IMR-90 (cell line): ENCODE measurements at places on chromosomes 11 and 22. TPM values are rescaled to one million over a fixed set of nuclear protein-coding genes. Genes with fewer than 3 reads are reported as not detected.

- H3K27me3 ChIP-seq: no peaks in the 10 kb centered on the region
- H3K27ac ChIP-seq: peak within 1 kb of the TSS; percentile 91
- H3K4me3 ChIP-seq: peak within 1 kb of the TSS; percentile 97
- H3K4me1 ChIP-seq: peaks cover 26% of the 10 kb centered on the region
- DNase-seq: peak; percentile 86
These were observed at the start of gene TBC1D10A for GRCh38 chr22:30326706-30327362. TBC1D10A (minus strand) TSS chr22:30326941; CDS start chr22:30326881, 60 bp downstream.

- H3K27ac ChIP-seq: no peak overlapping the region
- DNase-seq: no peak
- H3K4me1 ChIP-seq: no peaks in the 10 kb centered on the region
- H3K36me3 ChIP-seq: peaks cover 4% of the 10 kb centered on the region
These were observed 7.9 kb downstream of the SC5D start for GRCh38 chr11:121300313-121300971.

The MS4A3 gene
- not detected in 2 replicates for total RNA-seq

- no peak overlapping the region for H3K27ac ChIP-seq
- DNase-seq: peak; percentile 61
- peaks cover 10% of the 10 kb centered on the region for H3K27me3 ChIP-seq
- no peak overlapping the region for H3K4me3 ChIP-seq
- H3K36me3 ChIP-seq: no peaks in the 10 kb centered on the region
These were observed 68.4 kb downstream of the IGLL5 start for GRCh38 chr22:22955866-22956535.

The MYO7A gene
- total RNA-seq: under 0.01 TPM in 1 of 2 replicates, not detected in the other

DNA sequence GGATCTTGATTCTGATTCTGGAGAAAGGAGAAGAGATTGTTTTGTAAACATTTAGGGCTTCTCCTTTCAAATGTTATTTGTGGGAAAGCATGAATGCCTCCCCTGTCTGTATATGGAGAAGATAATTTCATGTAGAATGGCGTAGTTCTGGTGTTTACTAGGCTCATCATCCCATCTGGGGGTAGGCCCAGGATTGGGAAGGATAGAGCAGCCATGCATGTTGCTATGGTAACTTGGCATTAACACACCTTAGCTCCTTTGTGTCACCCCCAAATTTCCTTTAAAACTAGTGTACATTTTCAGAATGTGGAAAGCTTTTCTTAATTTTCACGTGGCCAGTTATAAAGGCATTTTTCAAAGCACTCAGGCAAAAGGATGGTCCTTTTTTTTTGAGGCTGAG lies 57.5 kb upstream of the EED start:
- no peaks in the 10 kb centered on the region for H3K36me3 ChIP-seq
- no peak overlapping the region for H3K27ac ChIP-seq
- no peak overlapping the region for H3K4me3 ChIP-seq
- DNase-seq: no peak
- H3K27me3 ChIP-seq: no peaks in the 10 kb centered on the region
- peaks cover 5% of the 10 kb centered on the region for H3K4me1 ChIP-seq

- H3K4me3 ChIP-seq: no peak overlapping the region
- no peaks in the 10 kb centered on the region for H3K36me3 ChIP-seq
- H3K27ac ChIP-seq: no peak overlapping the region
- no peaks in the 10 kb centered on the region for H3K4me1 ChIP-seq
- no peaks in the 10 kb centered on the region for H3K27me3 ChIP-seq
- peak; percentile 6 for DNase-seq
These were observed 1073.3 kb downstream of the TBC1D22A start for GRCh38 chr22:47835726-47836125.

GRCh38 chr11:133115099-133115498 lies 417.2 kb downstream of the OPCML start:
- DNase-seq: no peak
- no peaks in the 10 kb centered on the region for H3K27me3 ChIP-seq
- H3K36me3 ChIP-seq: no peaks in the 10 kb centered on the region
- H3K27ac ChIP-seq: no peak overlapping the region
- no peaks in the 10 kb centered on the region for H3K4me1 ChIP-seq
- H3K4me3 ChIP-seq: no peak overlapping the region

The OLFML1 gene
- 0.18 and 0.28 TPM in 2 replicates for total RNA-seq

The UPK3A gene
- not detected in 2 replicates for total RNA-seq

The SCGB2A2 gene
- total RNA-seq: not detected in 2 replicates

GRCh38 chr11:105183987-105184386 lies 44.4 kb upstream of the CARD18 start:
- peaks cover 2% of the 10 kb centered on the region; the same call in 1 of the 2 replicates for H3K4me1 ChIP-seq
- no peaks in the 10 kb centered on the region for H3K27me3 ChIP-seq

The MMP3 gene
- total RNA-seq: under 0.01 and 0.28 TPM in 2 replicates

GRCh38 chr22:47619631-47620030 lies 857.2 kb downstream of the TBC1D22A start:
- no peak for DNase-seq
- no peak overlapping the region for H3K4me3 ChIP-seq

The OR6T1 gene
- total RNA-seq: not detected in 2 replicates

The RAB36 gene
- total RNA-seq: 2.5 and 3.6 TPM in 2 replicates

The AP2A2 gene
- total RNA-seq: 19.9 and 20.3 TPM in 2 replicates

GRCh38 chr11:95655536-95655935 lies 134.0 kb downstream of the FAM76B start:
- peaks cover 2% of the 10 kb centered on the region for H3K4me1 ChIP-seq
- H3K36me3 ChIP-seq: no peaks in the 10 kb centered on the region
- H3K27me3 ChIP-seq: no peaks in the 10 kb centered on the region; the same call in 1 of the 2 replicates
- no peak overlapping the region for H3K4me3 ChIP-seq
- H3K27ac ChIP-seq: no peak overlapping the region

The STIP1 gene
- 363 and 489 TPM in 2 replicates for total RNA-seq

- H3K4me3 ChIP-seq: no peak overlapping the region
- DNase-seq: no peak
- peak overlapping the region; percentile 75; the same call in 1 of the 2 replicates for H3K27ac ChIP-seq
These were observed 75.4 kb upstream of the WNT7B start for GRCh38 chr22:46052331-46052771.

The MMP1 gene
- total RNA-seq: 245 and 246 TPM in 2 replicates

The HRAS gene
- 99.4 and 108 TPM in 2 replicates for total RNA-seq

DNA sequence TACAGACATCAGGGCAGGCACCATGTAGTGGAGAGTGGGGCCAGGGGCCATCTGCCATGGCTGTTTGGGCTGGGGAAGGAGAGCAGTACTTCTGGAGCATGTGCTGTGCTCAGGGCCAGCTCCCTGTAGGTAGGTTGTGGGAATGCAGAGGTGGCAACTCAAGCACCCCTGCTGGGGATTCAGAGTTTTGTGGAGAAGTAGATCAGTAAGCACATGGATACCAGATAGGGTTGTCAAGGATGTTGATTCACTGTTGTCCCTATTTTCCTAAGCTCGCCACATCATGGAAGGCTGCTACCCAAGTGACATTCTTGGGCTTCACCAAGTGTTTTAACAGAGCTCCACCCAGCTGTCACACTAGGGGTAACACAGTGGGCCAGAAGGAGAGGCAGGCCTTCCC lies 67.2 kb downstream of the BMAL1 start:
- H3K4me1 ChIP-seq: peaks cover 5% of the 10 kb centered on the region
- no peak overlapping the region for H3K4me3 ChIP-seq
- H3K36me3 ChIP-seq: no peaks in the 10 kb centered on the region
- no peaks in the 10 kb centered on the region for H3K27me3 ChIP-seq

- no peak overlapping the region for H3K4me3 ChIP-seq
- peaks cover 11% of the 10 kb centered on the region for H3K4me1 ChIP-seq
- H3K27ac ChIP-seq: no peak overlapping the region
- H3K36me3 ChIP-seq: no peaks in the 10 kb centered on the region
These were observed 74.4 kb downstream of the PANX1 start for GRCh38 chr11:94203070-94203469.

The HPX gene
- total RNA-seq: 0.36 and 0.56 TPM in 2 replicates

GRCh38 chr11:11821899-11822298 lies 19.9 kb upstream of the USP47 start:
- peaks cover 6% of the 10 kb centered on the region for H3K4me1 ChIP-seq
- H3K27ac ChIP-seq: no peak overlapping the region
- H3K4me3 ChIP-seq: no peak overlapping the region
- peak; percentile 53 for DNase-seq
- no peaks in the 10 kb centered on the region for H3K27me3 ChIP-seq
